ENCODE measurements at places on chromosomes 12 and 14.

GRCh38 chr12:124449623-124450375 lies 117.6 kb downstream of the NCOR2 start:
- no peak for DNase-seq

DNA sequence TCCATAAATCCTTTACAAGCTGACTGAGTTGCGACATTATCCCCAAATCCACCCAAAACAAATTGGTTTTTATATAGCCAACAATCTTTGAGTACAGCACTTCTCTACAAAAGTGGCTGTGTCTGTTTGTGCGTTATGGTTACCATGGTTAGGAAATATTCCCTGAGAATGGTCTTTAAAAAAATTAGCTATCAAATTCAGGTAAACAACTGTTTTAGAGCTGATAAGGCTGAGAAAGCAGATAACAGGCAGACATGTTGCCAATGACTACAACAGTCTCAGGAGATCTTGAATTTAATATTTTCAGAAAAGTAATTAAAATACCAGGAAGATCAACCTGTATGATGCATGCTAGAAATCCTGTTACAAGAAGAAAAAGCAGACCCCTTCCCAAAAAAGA lies 248.0 kb downstream of the RASSF9 start:
- no peak for DNase-seq

DNA sequence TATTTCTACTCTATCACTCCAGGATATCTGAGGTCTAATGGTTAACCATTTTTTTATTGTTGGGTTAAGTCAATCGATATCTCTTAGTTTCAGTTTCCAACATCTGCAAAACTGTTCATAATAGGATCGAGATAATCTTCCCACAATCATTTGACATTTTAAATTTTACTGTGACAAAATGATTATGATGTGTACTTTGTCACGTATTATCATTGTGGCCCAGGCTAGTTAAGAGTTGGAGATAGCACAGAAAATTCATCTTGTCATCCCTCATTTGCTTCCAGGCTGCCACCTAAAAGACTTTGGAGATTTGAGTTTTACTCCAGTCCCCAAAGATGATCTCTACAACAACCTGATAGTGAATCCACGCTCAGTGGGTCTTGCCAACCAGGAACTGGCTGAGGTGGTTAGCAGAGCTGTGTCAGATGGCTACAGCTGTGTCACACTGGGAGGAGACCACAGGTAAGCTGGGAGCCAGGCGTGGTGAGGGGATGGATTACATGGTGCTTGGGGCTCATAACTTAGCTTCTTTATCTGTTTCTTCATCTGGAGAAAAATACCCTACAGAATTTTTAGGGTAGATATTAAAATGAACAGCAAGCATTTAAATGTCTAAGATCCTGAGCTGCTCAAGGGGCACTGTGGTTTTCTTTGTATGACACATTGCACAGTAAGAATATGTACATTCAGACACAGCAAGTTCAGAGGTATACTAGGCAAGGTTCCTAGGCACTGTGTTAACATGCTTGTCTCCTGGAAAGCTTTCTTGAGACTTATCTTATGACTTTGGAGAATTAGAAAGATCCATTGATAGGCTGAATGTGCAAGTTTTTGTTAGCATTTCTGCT lies 22.4 kb downstream of the ARG2 start:
- DNase-seq = no peak

DNA sequence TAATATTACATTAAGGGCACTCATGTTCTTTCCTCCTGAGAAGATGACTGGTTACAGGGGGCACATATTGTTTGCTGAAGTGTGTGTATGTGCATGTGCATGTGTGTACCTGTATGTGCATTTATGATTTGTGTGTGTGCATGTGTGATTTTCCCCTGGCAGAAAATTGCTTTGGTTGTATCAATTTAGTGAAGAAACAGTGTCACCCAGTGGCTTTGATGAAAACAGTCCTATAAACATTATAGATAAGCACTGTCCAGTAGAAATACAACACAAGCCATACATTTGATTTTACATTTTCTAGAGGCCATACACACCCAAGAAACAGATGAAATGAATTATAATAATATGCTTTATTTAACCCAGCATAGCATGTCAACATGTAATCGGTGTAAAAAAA lies 8.6 kb downstream of the PDE3A start:
- no peak for DNase-seq

- no peak for DNase-seq
Measured at GRCh38 chr14:89428546-89429198, 11.6 kb upstream of the FOXN3 start.

DNA sequence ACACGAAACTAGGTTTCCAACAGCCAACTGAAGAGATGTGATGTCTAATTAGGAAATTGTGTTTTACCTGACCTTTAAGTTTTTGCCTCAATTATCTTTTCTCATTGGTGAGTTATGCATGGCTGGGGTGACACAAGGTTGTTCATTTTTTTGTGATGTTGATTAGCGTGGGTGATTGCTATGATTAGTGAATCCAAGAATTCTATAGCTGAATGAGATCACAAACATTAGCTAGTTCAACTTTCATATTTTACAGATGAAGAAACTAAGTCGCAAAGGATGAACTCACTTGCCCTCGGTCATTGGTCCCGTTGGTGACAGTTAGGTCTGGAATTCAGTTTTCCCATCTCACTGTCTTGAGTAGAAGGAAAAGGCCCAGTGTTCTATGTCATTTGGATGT lies 32.6 kb upstream of the LMNTD1 start:
- DNase-seq = no peak

DNA sequence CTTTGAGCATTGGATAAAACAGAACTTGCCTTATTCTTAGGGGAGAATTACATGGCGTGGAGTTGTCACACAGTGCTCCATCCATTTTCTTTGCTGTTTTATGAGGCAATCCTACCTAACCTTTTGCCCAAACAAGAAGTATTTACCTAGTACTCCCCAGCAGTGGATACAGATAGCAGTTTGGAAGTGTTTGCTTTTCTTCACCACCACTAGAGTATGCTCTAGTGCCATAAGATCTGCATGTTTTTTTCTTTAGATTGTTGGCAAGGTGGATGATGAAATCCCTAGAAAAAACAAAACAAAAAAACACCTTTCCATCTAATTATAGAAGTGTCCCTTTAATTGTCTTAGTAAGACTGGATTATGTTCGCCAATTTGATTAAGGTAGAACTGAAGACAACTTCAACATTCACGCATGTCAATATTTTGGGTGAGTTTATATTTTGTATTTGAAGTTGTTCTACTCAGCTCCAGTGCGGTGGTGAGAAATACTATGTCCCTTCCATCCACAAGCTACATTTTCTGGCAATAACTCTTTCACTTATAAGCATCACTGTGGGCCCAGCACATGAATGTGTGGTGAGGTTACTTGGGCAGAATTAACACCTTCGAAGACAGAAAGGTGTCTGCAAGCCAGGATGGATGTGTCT lies 23.6 kb upstream of the TMEM260 start:
- no peak for DNase-seq

DNA sequence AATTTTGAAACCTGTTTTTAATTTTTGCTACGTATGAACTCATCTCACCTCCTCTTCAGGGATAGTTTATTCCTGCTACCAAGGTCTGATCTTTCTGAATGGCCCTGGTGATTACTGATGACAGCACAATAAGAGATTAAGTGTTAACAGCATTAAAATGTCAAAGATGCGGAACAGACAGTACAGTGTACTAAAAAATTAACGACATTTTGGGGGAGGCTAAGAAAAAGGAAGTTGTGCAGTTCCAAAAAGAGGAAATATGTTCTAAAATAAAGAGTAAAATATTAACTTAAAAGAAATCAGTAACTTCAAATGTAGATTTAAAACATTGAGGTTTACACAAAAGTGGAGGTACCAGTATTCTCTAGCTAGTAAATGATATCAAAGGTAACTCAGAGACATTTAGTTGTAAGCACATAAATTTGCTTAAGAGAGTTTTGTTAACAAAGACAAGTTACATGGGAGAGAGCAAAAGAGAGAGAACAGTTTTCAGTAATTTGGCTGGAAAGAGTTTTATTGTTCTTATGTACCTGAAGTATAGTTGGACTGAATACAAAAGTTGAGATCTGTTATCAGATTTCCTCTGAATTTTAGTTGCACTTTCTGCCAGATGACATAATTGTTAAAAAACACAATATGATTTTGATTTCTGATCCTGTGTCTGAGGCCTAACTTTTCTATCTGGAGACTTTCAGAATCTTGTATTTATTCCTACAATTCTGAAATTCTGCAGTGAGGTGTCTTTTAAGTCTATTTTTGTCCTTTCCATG lies 4.2 kb upstream of the CLECL1 start:
- DNase-seq = no peak

DNA sequence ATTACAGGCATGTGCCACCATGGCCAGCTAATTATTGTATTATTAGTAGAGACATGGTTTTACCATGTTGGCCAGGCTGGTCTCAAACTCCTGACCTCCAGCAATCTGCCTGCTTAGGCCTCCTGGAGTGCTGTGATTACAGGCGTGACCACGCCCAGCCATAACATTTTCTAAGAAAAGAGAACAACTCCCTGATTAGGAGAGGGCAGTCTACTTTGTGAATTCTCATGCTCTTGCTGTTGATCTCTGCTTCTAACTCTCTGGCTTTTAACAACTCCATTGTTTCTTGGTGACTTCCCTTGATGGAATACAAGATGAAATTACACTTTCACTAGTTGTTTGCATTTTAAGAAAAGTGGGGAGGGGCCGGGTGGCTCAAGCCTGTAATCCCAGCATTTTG lies 33.6 kb downstream of the SSH1 start:
- no peak for DNase-seq

DNA sequence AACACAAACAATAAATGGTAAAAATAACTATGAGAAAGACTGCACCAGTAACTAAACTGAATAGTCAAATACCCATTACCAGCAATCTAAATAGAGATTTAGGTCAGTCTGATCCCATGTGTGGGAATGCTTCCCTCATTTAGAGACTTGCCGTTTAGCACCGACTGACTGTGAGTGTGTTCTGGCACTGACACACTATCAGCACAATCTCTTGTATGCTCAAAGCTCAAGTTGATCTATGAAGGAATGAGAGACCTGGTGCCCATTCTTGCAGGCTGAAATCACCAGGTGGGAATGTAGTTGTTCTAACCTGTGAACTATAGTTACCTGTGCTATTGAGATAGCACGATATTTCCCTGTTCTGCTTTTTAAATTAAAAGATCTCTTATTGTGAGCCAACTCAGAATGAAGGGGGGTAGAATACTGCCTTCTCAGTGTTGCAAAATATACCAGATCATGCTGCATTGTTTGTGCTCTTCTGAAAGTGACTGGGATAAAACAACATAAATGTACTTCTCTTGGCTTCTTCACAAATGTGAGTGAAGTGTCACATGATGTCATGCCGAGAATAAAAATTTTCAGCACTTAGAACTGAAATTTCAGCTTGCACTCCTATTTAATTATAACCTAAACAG lies 99.6 kb downstream of the LIN7A start:
- no peak for DNase-seq

- peak; percentile 37 for DNase-seq
Measured at GRCh38 chr14:61280092-61280525, 1.0 kb downstream of the TMEM30B start.

GRCh38 chr12:122064025-122064777 lies 14.4 kb upstream of the MLXIP start:
- DNase-seq = no peak

GRCh38 chr12:116599285-116600136 lies 40.3 kb downstream of the MAP1LC3B2 start:
- peak; percentile 62 for DNase-seq

- no peak for DNase-seq
Measured at GRCh38 chr14:77885367-77885766, 85.5 kb downstream of the ADCK1 start.

DNA sequence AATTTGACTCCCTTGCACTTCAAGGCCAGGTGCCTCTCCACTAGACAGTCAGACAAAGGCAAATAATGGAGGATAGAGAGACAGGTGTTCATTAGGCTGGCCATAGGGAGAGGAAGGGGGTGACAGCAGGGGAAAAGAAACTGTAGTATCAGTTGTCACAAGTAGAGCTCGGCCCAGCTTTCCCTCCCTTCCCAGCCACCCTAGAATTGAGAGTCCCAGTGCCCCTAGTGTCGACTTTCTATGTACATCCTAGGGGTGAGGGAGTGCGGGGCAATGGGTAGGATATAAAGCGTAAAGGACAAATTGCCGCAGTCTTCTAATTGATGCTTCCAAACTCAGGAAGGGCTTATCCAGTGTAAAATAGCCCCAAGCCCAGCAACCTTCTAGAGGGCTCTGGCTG lies 39.0 kb downstream of the BAZ2A start:
- no peak for DNase-seq

- no peak for DNase-seq
Measured at GRCh38 chr12:28941248-28941647, 207.8 kb upstream of the FAR2 start.

- DNase-seq = no peak
Measured at GRCh38 chr12:38691164-38691563, 214.2 kb downstream of the CPNE8 start.

DNA sequence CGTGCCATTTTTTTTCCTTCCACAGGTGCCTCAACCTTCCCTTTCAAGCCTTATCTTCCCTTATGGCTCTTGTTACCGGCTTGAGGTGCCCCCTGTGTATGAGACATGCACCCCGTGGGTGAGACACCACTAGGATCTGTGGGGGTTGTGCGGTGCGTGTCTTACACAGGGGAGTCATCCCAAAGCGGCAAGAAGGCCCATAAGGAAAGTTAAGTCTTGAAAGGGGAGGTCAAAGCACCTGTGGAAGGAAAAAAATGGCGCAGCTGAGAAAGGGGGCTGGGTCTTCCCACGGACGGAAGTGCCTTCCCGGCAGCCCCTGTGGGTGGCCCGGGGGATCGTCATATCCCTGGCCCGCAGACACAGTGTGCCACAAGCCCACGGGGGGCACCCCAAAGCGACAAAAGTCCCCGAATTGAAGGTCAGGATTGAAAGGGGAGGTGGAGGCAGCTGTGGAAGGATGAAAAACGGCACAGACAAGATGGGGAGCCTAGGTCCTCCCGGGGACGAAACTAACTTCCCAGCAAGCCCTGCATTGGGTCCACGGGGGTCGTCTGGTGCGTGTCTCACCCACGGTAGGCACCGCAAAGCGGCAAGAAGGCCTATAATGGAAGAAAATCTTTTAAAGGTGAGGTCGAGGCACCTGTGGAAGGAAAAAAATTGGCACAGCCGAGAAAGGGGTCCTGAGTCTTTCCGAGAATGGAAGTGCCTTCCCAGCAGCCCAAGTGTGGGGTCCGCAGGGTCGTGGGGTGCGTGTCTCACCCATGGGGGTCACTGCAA lies 273.3 kb downstream of the ALG10 start:
- DNase-seq = peak; percentile 1

DNA sequence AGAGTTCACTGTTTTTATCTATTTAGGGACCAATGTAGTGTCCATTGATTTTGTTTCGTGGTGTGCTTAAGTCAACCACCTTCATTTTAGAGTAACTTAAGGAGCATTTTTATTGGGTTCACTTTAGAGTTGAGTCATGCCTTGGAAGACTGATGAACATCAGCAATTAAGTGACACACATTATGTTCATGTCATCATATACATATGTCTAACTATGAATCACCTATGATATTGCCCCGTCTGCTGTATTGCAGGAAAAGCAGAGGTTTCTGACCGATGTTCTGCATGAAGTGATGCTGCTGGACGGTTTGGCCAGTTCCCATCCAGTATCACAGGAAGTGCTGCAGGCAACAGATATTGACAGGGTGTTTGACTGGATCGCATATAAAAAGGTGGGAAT lies 227.1 kb downstream of the TRHDE start:
- DNase-seq = no peak
